H4 (cell line): ENCODE measurements at places on chromosomes 1 and 21. TPM values are rescaled to one million over a fixed set of nuclear protein-coding genes. Genes with fewer than 3 reads are reported as not detected.

DNA sequence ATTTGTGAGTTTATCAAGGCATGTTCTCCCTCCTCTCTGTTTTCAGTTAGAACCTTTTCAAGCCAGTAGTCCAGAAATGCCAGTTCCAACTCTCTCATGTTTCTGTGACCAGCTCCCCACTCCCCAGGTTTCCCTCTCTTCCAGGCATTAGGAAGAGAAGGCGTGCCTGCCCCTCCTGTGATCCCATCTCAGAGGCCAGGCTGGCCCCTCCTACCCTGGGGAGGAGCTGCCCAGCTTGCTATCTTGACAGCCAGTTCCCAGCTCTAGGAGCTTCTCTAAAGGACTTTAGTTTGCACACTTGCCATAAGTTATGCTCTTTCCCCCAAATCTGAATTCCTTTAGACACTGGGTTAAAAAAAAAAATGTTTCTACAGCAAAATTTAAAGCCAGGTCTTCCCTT, 8.9 kb downstream of the HYI start:
- no peak for DNase-seq

DNA sequence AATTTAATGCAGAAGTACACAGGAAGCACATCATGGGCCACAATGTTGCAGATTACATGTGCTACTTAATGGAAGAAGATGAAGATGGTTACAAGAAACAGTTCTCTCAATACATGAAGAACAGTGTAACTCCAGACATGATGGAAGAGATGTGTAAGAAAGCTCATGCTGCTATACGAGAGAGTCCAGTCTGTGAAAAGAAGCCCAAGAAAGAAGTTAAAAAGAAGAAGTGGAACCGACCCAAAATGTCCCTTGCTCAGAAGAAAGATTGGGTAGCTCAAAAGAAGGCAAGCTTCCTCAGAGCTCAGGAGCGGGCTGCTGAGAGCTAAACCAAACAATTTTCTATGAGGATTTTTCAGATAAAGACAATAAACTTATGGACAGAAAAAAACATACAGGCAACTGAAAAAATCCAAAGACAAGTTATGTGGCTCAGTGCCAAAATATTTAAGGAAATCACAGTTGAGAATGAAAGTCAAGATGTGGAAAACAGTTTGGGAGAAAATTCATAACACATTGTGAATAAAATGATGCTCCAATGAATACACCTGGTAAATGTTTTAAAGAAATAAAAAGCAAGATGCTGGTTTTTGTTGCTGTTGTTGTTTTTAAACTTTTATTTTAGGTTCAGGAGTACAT, 2.8 kb upstream of the ZNF644 start:
- DNase-seq, result no peak

DNA sequence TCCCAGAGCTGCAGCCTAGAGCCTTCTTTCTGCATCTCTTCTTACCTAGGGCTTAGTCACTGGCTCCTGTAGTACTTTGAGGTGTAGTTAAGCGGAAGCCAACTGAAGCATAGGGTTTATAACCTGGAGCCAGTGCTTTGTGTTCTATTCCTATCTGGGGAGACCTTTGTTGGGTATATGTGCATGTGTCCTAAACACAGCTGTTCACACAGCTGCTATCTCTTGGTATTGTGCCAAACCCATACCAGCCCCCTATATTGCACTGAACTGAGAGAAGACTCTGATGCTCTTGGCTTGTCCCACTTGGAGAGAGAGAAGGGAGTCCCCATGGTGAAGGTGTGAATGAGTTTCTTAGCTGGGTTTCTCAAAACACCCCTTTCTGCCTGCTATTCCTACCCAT, 17.2 kb upstream of the NFASC start:
- no peak for DNase-seq

- DNase-seq, result no peak
These were observed 7.0 kb downstream of the SPAG17 start for GRCh38 chr1:118177998-118178397.

GRCh38 chr1:81345110-81345509, 455.6 kb upstream of the ADGRL2 start:
- no peak for DNase-seq

- no peak for DNase-seq
These were observed 27.7 kb upstream of the KANK4 start for GRCh38 chr1:62346886-62347285.

- DNase-seq, result no peak
These were observed 5.7 kb upstream of the CHD5 start for GRCh38 chr1:6185635-6186382.

The CD34 gene
- total RNA-seq, result 0.06 TPM in 1 of 2 replicates, not detected in the other

The PCP4L1 gene
- not detected in 2 replicates for total RNA-seq

GRCh38 chr1:202127061-202127460, 4.3 kb downstream of the GPR37L1 start:
- no peak for DNase-seq

DNA sequence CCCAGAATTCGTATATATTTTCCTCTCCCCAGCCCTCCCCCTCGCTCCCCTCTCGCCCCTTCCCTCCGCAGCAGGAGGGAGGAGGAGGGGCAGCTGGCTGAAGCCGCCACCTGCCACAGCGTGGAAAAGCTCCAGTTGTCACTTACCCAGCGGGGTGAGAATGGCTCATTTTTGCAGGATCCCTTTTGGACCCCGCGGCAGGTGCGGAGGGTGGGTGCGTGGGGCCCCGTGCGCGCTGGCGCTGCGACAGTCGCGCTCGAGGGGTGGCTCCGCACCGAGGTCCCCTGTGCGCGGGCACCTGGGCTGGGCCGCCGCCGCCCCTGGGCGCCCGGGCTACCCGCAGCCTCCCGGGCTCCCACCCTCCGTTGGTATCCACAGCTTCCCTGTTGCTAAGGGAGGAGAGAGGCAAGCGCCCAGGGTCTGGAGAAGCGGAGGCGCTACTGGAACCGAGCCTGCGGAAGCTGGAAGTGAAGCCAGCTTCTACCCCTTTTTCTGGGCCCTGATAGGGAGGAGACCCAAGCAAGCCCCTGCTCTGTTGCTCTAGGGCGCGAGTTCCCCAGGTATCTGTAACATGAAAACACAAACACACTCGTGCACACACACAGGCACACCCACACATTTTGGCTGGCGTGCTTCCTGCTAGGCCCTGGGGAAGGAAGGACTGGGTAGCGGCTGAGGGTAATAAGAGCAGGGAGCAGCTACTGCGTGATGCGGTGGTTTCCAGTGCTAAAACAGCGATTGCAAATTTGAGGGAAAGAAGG, at the start of gene ERICH3:
TSS of gene ERICH3 (minus strand) at position 442 of the 761 bp plus-strand sequence. CDS start at position 169, 273 bp downstream.
- no peak for DNase-seq

DNA sequence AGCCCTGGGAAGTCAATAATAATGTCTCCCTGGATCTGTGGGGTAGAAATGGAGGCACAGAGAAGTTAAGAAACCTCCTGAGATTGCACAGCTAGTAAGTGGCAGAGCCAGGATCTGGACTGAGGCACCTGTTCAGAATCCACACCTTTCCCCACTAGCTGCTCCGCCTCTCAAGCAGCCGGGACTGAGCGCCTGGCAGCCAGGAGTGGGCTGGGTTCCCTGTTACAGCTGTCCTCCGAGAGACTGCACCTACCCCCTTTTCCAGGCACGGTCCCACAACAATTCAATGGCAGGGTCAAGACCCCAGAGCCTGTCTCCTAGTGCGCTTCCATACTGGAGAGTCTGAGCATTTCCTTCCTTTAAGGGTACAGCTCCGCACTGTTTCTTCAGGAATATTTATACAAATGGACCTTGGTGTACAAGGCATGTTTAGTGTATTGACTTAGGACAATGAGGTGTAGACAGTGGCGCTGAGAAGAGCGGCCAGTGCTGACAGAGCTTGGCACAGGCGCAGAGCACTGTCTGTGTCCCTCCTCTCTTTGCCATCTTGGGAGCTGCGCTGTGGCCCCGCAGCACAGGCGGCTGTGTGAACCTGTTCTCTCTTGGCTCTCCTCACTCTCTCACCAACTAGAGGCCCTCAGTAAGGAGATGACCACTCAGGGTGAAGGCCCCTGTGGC, 24.4 kb downstream of the GRHL3 start:
- DNase-seq, result no peak

The GNG12 gene
- total RNA-seq, result 136 and 167 TPM in 2 replicates

DNA sequence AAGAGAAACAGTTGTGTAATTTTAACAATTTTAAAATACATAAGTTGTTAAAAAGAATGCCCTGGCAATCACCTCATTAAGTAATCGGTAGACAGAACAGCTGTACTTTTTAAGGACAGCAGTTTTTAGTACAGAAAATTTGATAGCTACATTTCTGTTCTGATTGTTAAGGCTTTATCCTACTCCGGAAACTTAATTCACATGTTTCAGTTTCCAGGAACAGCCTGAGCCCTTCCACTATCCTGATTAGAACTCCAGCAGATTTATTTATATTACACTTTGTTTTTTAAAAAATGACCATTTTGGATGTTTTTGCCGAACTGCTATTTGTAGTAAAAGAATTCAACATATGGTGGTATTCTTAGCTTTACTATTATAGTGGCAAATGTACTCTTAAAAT, 8.7 kb downstream of the PRRC2C start:
- DNase-seq, result no peak

GRCh38 chr1:220370041-220370700, 97.9 kb upstream of the RAB3GAP2 start:
- DNase-seq, result peak; percentile 89

DNA sequence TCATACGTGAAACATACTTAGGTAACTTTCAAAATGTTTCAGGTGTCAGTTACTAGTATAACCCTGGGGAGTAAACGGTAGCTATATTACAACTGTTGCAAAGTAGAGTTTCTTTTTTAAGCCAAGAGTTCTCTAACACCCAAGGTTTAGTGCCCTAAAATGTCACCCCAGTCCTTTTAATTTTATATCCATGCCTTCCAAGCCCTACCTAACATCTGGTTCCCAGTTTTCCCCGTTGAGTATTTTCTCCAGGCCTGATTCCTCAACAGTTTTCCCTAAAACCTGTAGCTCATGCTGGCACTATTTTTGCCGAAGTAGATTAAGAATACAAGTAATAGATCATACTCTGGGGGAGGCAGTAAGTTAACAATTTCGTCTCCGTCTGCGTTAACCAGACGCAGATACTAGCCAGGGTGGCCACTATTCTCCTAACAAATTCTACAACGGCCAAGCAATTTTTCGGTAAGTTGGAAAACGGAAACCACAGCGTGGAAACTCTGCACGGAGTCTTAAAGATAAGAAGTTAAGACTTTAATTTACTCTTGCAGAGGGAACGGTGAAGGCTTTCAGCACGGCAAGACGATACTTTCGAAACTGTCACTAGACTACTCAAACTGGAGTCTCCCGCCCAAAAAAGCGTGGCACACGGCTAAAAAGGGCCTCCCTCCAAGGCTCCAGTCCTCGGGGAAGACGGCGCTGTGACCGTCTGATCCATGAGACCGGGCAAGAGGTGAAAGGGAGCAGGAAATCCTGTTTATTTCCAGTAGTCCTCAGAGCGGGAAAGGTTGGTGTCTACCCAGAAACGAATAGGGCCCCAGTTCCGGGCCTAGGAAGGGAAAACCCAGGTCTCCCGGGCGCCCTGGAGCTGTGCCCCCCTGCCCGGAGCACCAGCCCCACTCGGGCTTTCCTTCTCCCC, 945 bp downstream of the SRSF4 start:
- no peak for DNase-seq

DNA sequence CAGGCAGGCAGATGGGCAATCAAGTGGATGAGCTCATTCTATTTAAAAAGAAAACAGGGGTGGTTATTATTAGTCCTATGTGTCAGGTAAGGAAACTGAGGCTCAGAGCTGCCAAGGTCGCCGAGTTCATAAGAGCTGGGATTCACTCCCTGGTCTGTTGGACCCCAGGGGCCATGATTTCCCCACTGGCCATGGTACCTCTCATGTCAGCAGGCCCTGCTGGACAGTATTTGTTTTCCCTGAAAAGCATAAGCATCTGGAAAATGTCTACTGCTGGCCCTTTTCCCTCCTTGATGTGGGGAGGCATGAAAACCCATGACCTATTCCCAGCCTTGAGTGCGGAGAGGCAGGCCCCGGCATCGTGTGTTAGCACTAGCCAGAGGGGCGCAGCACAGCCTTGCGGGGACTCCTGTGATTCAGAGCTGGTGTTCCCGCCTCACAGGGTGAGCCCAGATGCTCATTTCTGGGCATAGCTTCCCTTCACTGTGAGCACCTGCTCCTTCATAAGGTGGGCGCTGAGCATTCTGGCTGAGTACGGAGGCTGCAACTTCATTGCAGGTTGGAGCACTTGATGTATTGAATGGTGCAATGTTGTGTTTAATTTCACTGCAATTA, 617.5 kb downstream of the PTPRU start:
- DNase-seq, result no peak

GRCh38 chr1:242522996-242523718, 1.3 kb downstream of the PLD5 start:
- no peak for DNase-seq

GRCh38 chr1:42311138-42311537, 23.9 kb downstream of the FOXJ3 start:
- DNase-seq, result no peak

- DNase-seq, result no peak
These were observed 22.8 kb downstream of the ERG start for GRCh38 chr21:38475519-38475918.

DNA sequence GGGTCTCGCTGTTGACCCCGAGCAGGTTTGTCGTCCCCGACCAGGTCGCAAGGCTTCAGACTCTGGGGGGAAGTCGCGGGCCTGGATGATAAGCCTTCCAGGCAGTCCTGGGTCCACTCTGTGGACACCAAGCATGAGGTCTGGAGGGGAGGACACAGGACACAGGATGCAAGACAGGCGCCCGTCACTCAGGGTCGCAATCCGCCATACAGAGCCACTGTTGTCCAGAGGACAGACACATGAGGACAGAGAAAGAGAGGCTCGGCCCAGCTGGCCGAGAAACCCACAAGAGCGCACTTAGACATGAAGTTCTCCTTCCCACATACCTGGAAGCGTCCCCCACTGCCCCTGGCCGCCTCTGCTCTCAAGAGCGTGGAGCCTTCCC, 4.8 kb upstream of the FOXD2 start:
- no peak for DNase-seq

The MMP23B gene
- not detected in 2 replicates for total RNA-seq

The THEMIS2 gene
- 0.75 and 2.6 TPM in 2 replicates for total RNA-seq

DNA sequence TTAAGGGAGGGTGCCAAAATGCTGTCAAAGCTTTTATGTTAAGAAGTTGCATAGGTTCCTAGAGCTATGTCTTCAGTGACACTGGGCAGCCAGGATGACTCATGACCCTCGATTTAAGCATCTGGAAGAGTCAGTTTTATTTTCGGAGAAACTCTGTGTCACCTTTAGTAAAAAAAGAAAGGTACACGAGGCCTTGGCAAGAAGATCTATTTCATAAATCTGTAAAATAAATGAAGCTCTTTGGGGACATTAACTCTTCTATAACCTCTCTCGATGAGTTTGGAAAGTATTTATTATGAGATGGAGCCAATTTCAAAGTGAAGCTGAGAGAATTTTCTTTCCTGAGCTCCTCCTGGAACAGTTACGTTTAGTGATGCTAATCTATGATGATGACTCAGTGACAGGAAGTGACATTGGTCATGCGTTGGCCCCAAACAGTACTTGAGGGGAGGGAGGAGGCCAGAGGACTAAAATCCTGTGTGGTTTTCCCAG, 156.5 kb downstream of the HLX start:
- peak; percentile 88 for DNase-seq

The AIM2 gene
- total RNA-seq, result 39.5 and 42.8 TPM in 2 replicates

GRCh38 chr1:208181364-208181763, 62.8 kb downstream of the PLXNA2 start:
- DNase-seq, result no peak

The SPATA17 gene
- 0.27 and 0.39 TPM in 2 replicates for total RNA-seq

The KCNC4 gene
- 0.12 and 0.72 TPM in 2 replicates for total RNA-seq
